NCI-H2029 (cell line): ENCODE measurements at places on chromosomes 12 and 14.

DNA sequence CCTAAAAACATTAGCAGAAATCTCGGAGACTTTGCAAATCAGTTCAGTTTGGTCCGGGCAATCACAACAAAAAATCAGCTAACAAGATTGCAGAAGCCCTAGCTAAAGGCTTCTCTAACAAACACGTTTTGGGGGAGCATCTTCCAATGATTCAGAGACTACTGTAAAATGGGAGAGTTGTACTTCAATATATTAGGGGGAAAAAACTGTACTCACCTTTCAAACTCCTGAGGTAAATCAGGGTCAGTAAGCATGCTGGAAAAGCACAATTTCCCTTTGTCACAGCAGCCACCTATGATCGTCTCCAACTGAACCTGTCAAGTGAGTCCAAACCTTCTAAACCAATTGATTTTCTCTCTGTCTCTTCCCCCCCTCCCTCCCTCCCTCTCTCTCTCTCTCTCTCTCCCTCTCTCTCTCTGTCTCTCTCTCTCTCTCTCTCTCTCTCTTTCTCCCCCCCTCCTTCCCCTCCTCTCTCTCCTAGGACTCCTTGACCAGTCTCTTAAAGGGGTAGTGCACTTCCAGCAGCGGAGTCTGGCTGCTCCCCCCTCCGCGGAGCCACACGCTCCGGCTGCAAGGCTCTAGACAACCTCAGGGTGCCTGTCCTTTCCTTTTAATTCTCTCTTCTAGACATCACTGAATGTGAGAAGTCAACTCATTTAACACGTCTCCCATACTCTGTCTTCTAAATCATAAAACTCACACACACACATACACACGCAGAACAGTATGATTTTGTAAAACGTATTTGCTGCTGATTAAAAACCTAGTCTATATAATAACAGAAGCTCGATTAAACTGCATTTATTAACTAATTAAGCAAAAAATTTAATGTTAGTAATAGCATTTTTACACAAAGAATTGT is at the start of gene SOX5:
Gene SOX5, minus strand, starts transcription at position 323 of the 862 bp plus-strand sequence. Its CDS starts 69 bp downstream, at position 254.
- peak; percentile 64 for DNase-seq

DNA sequence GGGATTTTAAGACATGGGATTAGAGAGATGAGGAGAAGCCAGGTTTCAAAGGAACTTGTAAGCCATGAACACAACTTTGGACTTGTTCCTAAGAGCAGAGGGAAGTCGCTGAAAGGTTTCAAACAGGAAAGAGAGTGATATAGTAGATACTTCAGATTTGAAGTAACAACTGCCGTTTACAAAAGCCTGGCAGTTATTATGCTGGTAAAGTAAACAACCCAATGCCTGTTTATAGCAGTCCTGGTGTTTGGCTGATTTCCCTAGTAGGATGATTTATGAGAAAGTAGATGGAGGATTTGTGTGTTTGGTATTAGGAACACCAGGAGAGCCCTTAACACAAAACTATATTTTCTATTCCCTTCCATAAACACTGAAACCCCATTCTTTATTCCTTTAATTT is 285.7 kb downstream of the RMST start:
- DNase-seq: peak; percentile 75

GRCh38 chr14:92665661-92666110 is 82.7 kb downstream of the LGMN start:
- DNase-seq: no peak

DNA sequence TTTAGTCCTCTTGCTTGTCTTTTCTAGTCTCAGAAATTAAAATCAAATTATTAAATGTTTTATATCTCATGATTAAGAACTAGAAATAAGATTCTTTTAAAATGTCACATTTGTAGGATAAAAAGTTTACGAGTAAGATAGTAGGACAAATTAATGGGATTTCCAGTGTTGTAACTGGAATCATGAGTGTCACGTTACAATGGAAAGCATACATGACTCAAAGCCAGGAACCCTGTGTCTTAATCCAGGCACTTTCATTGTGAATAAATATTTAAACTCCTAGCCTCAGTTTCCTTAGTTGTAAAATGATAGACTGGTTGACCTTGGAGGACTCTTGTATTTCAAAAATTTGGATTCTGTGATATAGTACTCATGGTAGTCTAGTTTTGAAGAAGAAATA is 84.9 kb downstream of the MIA2 start:
- DNase-seq: no peak
